ENCODE measurements at places on chromosomes 1 and 21.

DNA sequence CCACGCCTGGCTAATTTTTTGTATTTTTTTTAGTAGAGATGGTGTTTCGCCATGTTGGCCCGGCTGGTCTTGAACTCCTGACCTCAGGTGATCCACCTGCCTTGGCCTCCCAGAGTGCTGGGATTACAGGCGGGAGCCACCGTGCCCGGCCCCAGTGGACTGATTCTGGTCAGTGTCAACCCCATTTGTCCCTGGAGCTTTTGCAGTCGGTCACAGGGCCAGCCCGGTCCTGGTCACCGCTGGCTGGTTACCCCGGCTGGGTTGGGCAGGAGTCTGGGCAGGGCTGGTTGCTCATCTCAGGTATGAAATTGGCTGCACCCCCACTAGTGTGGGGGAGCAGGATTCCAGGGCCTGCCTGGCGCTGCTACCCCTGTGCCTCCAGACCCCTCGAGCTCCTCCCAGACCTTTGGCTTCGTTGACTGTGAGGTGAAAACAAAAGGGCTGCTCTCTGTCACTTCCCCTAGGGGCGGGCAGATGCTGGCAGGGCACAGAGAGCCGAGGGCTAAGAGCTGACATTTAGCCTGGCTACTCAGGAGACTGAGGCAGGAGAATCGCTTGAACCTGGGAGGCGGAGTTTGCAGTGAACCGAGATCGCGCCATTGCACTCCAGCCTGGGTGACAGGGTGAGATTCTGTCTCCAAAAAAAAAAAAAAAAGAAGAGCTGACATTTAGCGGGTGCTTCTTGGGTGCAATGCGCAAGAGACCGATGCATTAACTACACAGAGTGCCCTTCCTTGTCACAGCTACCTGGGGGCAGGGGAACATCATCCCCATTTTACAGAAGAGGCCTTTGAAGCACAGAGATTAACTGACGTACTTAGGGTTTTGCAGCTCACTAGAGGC lies 10.6 kb downstream of the TNFRSF1B start:
- no peak for DNase-seq

- no peak for DNase-seq
Observed at GRCh38 chr1:203048555-203049051, 22.3 kb downstream of the PPFIA4 start.

- no peak for DNase-seq
Observed at GRCh38 chr1:92944901-92945747, 16.1 kb downstream of the DIPK1A start.

GRCh38 chr21:16330082-16330907 lies 600.5 kb downstream of the USP25 start:
- DNase-seq, result peak; percentile 77

DNA sequence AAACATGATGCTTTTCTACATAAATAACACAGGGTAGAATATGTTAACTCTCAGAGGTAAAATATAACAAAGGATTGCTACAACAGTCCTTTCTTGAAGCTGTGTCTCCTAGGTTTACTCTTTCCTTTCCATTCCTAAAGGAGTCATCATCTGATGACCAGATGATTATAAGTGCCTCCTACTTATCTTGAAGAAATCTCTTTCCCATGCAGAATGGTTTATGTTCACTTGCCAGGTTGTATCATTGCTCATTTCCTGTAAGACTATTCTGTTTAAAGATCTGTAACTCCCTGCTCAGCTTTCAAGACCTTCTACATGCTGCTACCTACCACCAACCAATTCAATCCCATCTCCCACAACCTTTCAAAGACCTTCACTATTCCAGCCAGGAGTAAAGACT lies 51.5 kb upstream of the PTCH2 start:
- peak; percentile 63 for DNase-seq

- DNase-seq, result no peak
Observed at GRCh38 chr21:46182548-46183336, 1.5 kb downstream of the SPATC1L start.

- DNase-seq, result peak; percentile 48
Observed at GRCh38 chr1:156458181-156458503, 42.4 kb downstream of the MEF2D start.

GRCh38 chr21:34018910-34019309 lies 54.5 kb upstream of the MRPS6 start:
- no peak for DNase-seq

DNA sequence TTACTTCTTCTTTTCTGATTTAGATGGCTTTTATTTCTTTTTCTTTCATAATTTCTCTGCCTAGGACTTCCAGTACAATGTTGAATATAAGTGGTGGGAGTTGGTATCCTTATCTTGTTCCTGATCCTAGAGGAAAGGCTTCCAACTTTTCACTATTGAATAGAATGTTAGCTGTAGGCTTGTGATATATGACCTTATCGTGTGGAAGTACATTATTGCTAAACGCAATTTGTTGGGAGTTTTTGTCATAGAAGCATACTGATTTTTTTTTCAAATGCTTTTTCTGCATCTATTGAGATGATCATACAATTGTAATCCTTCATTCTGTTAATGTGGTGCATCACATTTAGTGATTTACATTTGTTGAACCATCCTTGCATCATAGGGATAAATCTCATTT lies 79.5 kb downstream of the FASLG start:
- DNase-seq, result no peak

GRCh38 chr1:5448486-5448885 lies 543.7 kb downstream of the NPHP4 start:
- DNase-seq, result no peak

- DNase-seq, result peak; percentile 56
Observed at GRCh38 chr1:112444269-112444668, 48.3 kb downstream of the CTTNBP2NL start.

DNA sequence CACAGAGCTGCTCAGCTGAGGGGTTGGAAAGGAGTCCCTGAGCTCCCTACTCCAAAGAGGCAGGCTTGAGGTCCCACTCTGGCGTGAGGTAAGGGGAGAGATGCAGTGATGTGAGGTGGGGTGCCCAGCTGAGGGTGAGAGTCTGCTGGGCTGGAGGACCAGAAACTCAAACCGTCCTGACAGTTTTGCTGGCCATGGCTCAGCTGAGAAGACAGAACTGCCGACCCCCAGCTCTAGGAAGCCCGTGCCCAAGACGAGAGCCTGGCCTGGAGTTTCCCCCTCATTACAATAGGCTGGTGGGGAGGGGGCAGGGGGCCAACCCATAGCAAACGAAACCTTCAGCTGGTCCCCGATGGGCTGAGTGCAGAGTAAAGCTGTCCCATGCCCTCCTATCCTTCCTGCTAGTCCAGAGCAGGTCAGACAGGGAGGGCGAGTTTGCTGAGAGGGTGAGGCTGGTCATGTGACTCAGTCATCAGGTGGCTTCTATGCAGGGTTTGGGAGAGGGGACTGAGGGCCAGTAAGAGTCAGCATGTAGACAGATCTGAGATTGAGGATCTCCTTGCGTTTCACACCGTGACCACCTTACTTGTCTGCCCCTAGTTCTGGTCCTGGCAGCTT lies 129.3 kb downstream of the PRDM2 start:
- no peak for DNase-seq

DNA sequence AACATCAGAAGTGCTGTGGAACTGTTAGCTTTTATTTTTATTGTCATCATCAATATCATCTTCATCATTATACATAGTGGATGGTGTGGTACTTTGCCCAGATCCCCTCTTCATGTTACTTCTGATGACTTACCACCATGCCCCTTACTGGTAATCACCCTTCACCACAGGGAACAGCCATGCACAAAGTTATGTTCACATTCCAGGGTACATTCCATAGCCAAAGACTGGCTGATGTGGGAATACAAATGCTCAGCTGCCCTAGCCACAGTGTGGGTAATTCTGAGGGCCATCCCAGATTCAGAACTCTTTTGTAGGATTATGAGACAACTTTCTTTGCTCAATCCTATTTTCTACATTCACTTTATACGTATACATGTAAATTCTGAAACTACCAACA lies 691.3 kb upstream of the CXADR start:
- peak; percentile 20 for DNase-seq

DNA sequence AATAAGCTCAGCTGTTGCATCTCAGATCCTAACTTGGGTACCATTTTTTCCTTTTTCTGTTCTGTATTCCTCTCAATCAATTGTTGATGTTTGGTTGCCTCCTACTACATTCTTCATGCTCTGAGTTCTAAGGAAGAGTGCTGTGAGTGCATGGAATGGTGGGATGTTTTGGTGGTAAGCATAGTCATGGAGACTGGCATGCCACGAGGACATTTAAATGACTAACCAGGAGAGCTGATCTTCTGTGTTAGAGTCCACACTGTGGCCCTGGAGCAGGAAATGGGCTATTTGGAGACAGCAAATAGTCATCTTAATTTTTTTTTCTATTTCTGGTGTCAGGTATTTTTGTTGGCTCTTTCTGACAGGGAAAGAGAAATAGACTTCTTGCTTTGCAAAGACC lies 69.5 kb upstream of the HSD17B7 start:
- no peak for DNase-seq

DNA sequence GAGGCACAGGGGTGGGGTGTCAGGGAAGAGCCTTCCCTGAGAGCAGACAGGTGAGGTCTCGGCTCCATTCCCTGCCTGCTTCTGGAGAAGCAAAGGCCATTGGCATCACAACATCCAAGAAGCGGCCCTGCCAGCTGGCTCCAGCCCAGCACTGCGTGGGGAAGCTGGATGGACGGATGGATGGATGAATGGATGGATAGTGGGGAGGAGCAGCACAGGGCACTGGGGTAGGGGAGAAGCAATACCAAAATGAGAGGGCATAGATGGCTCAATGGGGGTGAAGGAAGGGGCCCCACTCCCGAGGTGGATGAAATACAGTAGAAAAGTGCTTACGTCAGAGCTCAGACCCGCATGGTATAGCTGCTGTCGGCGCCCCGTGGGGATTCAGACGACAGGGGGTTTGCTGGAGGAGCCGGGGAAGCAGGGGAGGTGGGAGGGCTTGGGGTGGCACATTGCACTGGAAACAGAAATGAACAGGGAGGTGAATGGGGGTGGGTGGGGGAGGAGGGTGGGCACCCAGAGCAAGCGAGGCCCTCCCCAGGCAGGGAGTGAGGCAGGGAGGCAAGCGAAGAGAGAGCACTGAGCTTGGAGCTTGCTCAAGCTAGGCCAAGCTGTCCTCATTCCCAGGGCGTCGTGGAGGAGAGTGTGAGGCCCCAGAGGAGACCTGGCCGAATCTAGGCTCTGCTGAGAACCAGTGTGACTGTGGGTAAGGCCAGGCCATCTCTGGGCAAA lies 9.5 kb upstream of the GOLT1A start:
- no peak for DNase-seq

DNA sequence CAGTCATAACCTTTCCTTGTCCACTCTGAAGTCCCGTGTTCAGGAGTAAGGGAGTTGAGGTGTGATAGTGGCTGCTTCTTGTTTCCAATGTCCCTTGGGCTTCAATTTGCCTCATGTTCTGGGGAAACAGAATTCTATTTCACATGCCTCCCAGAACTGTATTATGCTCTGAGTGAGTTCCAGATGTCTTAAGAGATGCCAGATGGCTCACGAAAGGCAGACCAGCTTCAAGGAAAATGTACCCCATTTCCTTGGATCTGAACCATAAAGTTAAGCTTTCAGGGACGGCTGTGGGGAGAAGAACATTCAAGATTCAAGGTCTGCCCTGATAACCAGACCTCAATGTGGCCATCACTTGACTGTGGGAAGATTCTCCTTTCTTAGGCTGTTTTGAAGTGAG lies 42.4 kb downstream of the C1orf87 start:
- DNase-seq, result no peak

- no peak for DNase-seq
Observed at GRCh38 chr1:155969377-155969791, 9.0 kb downstream of the ARHGEF2 start.

GRCh38 chr1:213761845-213762407 lies 225.8 kb upstream of the PROX1 start:
- DNase-seq, result peak; percentile 40

- peak; percentile 22 for DNase-seq
Observed at GRCh38 chr21:37001441-37001840, 5.1 kb upstream of the RIPPLY3 start.

- DNase-seq, result no peak
Observed at GRCh38 chr21:44758141-44758561, 43.5 kb downstream of the UBE2G2 start.

GRCh38 chr1:14412235-14412634 lies 186.2 kb upstream of the KAZN start:
- DNase-seq, result no peak

GRCh38 chr21:37607081-37607480 lies 240.5 kb downstream of the DYRK1A start:
- no peak for DNase-seq

DNA sequence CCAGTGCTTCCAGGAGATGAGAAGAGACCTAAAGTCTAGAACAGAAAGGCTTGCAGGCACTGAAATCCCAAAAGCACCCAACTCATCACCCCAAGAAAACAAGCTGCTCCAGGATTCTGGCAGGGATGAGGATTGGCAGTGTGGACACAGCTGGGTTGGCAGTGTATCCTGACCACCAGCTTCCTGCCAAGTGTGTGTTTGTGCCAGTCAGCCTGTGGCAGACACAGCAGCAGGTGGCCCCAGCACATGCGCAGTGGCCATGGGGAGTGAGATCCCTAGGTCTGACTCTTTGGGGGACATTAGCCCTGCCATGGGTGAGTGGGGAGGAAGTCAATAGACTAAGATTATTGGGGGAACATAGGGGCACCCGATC lies 8.7 kb upstream of the SNAPIN start:
- DNase-seq, result no peak

DNA sequence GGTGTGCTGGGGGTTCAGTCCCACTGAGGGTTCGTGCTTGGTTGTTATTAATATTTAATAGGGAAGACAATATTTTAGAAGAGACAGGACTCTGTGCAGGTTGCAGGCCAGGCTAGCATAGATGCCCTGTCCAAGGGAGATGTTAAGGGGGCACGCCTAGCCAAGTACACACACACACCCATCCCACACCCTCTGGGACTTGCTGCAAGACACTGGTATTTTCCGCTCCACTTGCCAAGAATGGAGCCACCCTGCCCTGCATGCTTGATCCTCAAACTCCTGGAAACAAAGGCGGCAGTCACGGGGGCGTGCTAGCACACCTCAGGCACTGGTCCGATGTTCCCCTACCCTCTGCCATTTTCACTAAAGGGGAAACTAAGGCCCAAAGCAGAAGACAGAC lies 99.1 kb downstream of the MRPL37 start:
- DNase-seq, result no peak

GRCh38 chr1:207565546-207566468 lies 69.8 kb downstream of the CR1 start:
- DNase-seq, result peak; percentile 6

DNA sequence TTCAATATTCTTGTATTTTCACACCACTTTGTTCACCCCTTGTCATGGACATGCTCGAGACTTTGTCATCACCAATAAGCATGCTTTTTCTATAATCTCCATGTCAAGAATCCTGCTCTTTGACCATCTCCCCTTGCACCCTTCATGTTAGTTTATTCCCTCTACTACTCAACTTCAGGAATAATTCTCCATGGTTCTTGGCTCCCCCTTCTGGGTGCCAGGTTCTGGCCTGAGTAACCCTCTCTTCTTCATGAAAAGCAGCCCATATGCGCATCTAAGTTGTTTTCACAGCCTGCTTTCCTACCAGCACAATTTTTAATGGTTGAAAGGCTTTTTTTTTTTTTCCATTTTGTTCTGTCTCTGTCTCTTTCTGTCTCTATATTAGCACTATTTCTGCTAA lies 160.7 kb downstream of the LEPR start:
- DNase-seq, result no peak
